ENCODE measurements at places on chromosomes 1 and 21.

DNA sequence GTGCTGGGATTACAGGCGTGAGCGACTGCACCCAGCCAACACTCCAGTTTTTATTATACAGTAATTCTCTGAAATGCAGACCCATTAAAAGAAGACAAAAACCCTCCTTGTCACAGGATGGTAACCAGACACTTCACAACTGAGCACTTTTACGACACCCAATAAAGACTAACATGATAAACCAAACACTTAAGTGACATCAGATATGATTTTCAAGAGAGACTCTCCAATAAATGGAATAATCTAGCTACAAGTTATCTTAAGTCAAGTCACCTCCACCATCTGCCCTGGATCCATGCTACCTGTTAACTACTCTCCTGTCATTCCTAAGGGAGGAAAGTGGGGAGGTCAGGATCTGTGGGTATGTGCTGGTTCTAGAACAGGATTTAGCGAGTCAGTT lies 5.6 kb downstream of the GNG12 start:
- H3K27me3 ChIP-seq = no peaks in the 10 kb centered on the region
- H3K36me3 ChIP-seq = no peaks in the 10 kb centered on the region
- peaks cover 6% of the 10 kb centered on the region for H3K4me1 ChIP-seq

GRCh38 chr1:225509376-225509707 lies 81.5 kb upstream of the LBR start:
- H3K27me3 ChIP-seq = no peaks in the 10 kb centered on the region
- no peak for DNase-seq
- H3K4me3 ChIP-seq = no peak overlapping the region
- H3K36me3 ChIP-seq = peaks cover 63% of the 10 kb centered on the region
- peaks cover 6% of the 10 kb centered on the region for H3K4me1 ChIP-seq
- peak overlapping the region; percentile 83 for H3K27ac ChIP-seq

DNA sequence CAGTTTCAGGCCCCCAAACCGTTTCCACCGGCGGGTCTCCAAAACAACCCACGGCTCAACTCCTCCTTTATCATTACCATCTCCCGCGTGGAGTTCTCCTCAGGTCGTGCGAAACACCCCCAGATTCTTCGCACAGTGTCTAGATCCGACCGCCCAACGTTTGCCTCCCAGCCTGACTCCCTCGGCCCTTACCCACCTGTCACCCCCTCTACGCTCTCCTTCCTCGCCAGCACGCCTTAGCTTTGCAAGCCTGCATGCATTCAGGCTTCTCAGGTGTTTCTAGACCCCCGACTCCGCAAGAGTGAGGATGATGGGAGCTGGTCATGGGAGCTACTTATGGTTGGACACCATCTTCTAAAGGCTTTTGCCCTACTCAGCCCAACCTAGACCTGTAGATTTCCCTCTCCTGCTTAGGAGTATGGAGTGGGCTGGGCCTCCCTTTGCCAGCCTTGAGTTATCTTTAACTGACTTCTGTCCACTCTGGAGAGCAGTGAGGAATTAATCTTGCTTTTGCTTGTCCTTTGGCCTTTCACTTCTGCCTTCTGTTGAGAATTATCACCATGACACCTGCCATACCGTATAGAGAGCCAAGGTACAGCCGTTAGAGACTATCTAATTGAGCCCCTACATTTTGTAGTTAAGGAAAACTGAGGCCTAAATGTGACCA lies 865 bp downstream of the ATP5IF1 start:
- H3K4me3 ChIP-seq = peak overlapping the region; percentile 98
- DNase-seq = no peak
- H3K4me1 ChIP-seq = peaks cover 12% of the 10 kb centered on the region

DNA sequence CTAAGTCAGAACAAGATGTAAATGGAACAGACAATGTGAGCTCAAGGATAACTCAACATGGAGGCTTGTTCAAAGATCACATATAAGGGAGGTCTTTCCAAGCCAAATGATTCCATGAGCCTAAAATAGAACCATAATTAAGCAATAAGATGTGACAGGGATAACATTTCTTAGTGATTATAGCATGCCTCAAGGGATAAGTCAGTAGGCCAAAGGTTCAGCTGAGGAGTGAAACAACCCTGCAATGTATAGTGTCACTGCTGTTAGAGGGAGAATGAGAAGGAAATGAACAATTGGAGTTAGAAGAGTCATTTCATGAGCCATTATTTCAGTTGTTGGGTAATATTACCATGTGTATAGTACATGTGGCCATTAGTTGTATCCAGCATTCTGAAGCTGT lies 25.0 kb downstream of the GORAB start:
- no peak overlapping the region for H3K4me3 ChIP-seq
- H3K27ac ChIP-seq = no peak overlapping the region
- peak; percentile 59 for DNase-seq

DNA sequence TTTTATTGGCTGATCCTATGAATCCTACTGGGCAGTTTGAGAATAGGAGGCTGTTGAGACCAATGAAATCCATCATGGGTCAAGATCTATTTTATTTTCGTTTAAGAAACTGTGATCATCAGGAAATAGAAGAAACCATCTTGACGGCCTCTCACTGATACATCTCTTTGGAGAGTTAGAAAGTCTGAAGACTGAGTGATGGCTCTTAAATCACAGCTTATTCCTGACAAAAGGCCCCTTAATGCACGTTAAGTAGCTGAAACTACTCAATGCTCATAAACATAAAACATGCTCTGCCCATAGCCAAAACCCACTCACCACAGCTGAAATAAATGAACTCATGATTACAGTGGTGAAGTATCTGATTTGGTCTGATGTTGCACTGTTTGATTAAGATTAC lies 784.5 kb upstream of the NEGR1 start:
- no peak for DNase-seq
- H3K36me3 ChIP-seq = no peaks in the 10 kb centered on the region
- no peak overlapping the region for H3K27ac ChIP-seq
- no peaks in the 10 kb centered on the region for H3K27me3 ChIP-seq
- H3K4me1 ChIP-seq = no peaks in the 10 kb centered on the region

- peak; percentile 91 for DNase-seq
- H3K36me3 ChIP-seq = no peaks in the 10 kb centered on the region
- no peak overlapping the region for H3K4me3 ChIP-seq
- no peaks in the 10 kb centered on the region for H3K27me3 ChIP-seq
Observed at GRCh38 chr21:33971492-33972013, 55.9 kb upstream of the ATP5PO start.

DNA sequence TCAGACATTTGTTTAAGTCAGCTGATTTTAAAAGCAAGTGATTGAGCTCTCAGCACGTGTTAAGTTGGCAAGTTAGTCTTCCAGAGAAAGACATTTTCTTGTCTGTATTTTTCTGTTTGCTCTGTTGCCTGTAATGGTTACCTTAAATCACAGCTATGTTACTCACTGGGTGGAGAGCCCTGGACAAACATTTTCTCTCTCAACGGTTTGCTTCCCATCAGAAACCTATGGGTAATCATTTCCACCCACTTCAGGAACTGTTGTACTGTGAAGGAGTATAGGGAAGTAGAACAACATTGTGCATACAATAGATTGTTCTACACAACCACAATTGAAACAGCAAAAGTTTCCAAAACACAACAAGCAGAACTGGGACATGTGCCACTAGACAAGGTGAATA lies 113.9 kb upstream of the DPT start:
- no peak for DNase-seq
- H3K27me3 ChIP-seq = no peaks in the 10 kb centered on the region
- H3K27ac ChIP-seq = no peak overlapping the region
- H3K4me1 ChIP-seq = no peaks in the 10 kb centered on the region
- no peak overlapping the region for H3K4me3 ChIP-seq
- no peaks in the 10 kb centered on the region for H3K36me3 ChIP-seq

DNA sequence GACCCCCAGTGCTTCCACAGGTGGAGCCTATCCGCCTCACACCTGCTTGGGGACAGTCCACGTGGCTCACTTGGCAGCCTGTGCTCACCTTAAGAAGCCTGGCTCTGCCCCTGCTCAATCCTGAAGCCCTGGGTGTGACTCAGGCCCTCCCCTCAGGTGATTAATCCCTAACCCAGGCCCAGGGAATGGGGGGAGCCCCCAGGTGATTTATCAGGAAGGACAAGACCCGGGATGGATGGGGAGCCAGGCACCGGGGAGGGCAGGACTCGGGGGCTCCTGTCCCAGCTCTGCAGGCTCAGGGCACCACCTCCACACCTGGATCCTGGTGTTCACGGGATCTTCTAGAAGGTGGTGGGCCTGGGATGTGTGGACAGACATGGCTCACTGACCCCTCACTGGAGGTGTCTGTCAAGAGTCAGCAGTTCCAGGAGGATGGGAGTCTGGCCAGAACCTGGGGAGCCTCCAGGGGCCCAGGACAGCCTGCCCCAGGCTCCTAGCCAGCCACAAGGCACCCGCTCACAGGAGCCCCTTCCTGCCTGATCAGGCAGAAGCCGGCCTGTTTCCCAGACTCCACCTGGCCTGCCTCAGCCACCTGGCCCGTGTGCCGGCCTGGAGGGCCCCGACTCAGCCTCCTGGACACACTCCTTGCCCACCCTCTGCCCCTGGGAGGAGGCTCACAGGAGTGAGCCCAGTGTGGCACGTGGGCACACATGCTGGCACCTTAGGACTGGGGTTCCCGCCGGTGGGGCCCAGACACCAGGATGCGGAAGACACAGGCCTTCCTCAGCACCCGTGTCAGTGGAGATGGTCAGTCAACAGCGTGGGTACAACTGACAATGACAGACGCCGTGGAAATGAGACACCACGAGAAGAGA lies 38.6 kb upstream of the COL6A1 start:
- no peaks in the 10 kb centered on the region for H3K27me3 ChIP-seq
- DNase-seq = no peak
- no peak overlapping the region for H3K27ac ChIP-seq
- H3K36me3 ChIP-seq = no peaks in the 10 kb centered on the region
- no peaks in the 10 kb centered on the region for H3K4me1 ChIP-seq

DNA sequence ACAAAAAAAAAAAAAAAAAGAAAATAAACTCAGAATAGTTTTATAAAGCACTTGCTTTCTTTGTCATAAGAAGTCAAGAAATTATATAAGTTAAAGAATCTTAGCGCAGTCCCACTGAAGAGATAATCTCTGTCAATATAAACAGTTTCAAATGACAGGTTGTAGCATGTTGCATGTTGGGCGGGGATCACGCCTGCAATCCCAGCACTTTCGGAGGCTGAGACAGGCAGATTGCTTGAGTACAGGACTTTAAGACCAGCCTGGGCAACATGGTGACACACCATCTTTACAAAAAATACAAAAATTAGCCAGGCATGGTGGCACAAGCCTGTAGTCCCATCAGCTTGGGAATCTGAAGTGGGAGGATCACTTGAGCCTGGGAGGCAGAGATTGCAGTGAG lies 18.4 kb upstream of the INPP5B start:
- no peak overlapping the region for H3K27ac ChIP-seq
- peaks cover 64% of the 10 kb centered on the region for H3K36me3 ChIP-seq
- H3K4me1 ChIP-seq = no peaks in the 10 kb centered on the region

- H3K27ac ChIP-seq = no peak overlapping the region
- no peak overlapping the region for H3K4me3 ChIP-seq
- DNase-seq = no peak
- no peaks in the 10 kb centered on the region for H3K36me3 ChIP-seq
- no peaks in the 10 kb centered on the region for H3K4me1 ChIP-seq
Observed at GRCh38 chr1:105874621-105875020, 1181.9 kb upstream of the PRMT6 start.

GRCh38 chr1:52191395-52191965 lies 49.6 kb downstream of the ZFYVE9 start:
- no peak for DNase-seq
- H3K4me3 ChIP-seq = no peak overlapping the region
- no peaks in the 10 kb centered on the region for H3K27me3 ChIP-seq
- no peaks in the 10 kb centered on the region for H3K4me1 ChIP-seq

- no peak overlapping the region for H3K27ac ChIP-seq
- peak overlapping the region; percentile 0 for H3K4me3 ChIP-seq
- H3K4me1 ChIP-seq = peaks cover 6% of the 10 kb centered on the region
Observed at GRCh38 chr1:178101654-178102053, 7.8 kb downstream of the RASAL2 start.

GRCh38 chr1:229882621-229883020 lies 184.4 kb upstream of the GALNT2 start:
- no peak overlapping the region for H3K27ac ChIP-seq
- no peaks in the 10 kb centered on the region for H3K36me3 ChIP-seq
- no peak for DNase-seq
- H3K27me3 ChIP-seq = peaks cover 42% of the 10 kb centered on the region
- H3K4me1 ChIP-seq = peaks cover 10% of the 10 kb centered on the region

GRCh38 chr1:119367432-119368124 lies 1.0 kb upstream of the HAO2 start:
- no peaks in the 10 kb centered on the region for H3K4me1 ChIP-seq
- H3K36me3 ChIP-seq = no peaks in the 10 kb centered on the region
- H3K4me3 ChIP-seq = no peak overlapping the region
- no peak overlapping the region for H3K27ac ChIP-seq
- H3K27me3 ChIP-seq = peaks cover 22% of the 10 kb centered on the region

- H3K27ac ChIP-seq = no peak overlapping the region
- no peaks in the 10 kb centered on the region for H3K4me1 ChIP-seq
- no peak for DNase-seq
- H3K27me3 ChIP-seq = no peaks in the 10 kb centered on the region
Observed at GRCh38 chr21:28644762-28645161, 347.9 kb downstream of the LTN1 start.

Measured in mesenchymal stem cell (in vitro differentiated cells and primary cell).